Stimulated activated CD4-positive, alpha-beta T cell treated with anti-CD3 and anti-CD28 coated beads, TNF-alpha, amount 100 ng/mL, for 48 hours (primary cell): ENCODE measurements at places on chromosomes 13 and 19.

DNA sequence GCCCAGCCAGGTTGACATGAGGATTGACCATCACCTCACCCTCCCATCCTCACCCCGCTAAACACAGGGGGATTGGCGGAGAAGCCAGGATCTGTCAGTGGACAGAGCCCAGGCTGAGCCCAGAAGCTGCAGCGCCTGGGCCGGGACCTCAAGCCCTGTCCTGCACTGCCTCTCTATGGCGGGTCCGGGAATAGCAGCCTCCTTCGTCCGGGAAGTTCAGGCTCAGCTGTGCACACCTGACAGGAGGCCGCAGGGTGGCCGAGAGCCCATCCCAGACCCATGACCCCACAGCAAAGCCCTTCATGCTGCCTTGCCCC, 67.8 kb downstream of the SPACA7 start:
- DNase-seq: peak; percentile 38

- DNase-seq: no peak
Observed at GRCh38 chr13:114047358-114047881, 73.5 kb upstream of the C13orf46 start.

DNA sequence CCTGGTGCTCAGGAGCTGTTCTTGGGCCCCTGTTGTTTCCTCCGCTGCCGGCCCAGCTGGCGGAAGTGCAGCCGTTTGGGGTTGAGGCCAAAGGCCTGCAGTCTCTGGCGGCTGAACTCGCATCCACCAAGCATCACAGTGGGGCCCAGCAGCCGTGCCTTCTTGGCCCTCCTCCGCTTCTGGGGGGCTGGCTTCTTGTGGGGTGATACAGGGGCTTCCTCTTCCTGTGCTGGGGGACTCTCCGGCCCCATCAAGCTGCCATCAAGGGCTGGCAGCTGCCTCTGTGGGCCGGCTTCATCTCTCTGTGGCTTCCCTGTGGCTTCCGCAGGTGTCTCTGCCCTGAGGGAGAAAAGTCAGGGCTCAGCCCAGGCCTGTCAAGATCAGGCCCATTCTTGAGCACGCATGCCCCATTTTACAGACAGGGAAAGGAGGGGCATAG, 10.3 kb downstream of the ATG4D start:
- no peak for DNase-seq

DNA sequence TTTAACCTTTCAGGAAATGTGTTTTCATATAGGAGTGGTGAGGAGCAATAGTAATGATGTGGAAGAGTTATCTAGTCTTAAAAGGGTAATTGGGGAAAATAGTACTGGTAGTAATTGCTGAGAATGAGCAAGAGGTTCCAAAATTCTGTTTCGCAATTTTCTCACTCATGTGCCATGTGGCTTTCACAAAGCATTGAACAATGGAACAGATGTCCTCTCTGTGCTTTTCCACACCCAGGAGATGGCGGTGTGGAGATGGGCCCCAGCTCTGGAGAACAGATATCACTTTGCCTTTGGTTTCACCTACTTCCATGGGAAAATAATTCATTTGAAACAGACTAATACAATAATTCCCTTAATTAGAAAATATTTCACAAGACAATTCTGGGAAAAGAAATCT, 170.0 kb upstream of the SLC10A2 start:
- no peak for DNase-seq

DNA sequence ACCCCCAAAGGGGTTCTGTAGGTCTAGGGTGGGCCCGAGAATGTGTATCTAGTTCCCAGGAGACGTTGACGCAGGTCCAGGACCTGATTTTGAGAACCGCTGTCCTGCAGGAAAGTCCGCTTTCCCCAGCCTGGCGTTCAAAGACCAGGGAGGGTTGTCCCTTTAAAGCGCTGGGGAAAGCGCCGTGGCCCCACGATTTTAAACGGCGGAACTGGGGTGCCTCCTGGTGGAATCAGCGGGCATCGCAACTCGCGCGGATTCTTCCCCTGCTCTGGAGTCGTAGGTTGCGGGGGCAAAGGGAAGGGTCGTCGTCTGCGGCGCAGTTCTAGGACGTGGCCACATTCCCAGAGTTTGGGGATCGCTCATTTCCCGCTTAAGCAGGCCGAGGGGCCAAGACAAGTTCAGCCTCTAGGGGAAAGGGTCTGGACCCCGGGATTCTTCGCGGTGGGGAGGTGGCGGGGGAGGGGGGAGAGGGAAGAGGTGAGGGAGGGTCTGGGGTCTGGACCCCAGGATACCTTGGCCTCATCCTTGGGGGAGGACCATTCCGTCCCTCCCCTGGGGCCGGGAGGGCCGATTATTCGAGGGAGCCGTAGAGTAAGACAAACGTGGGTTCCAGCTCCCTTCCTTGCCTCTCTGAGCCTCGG, 7.7 kb downstream of the PNMA8B start:
- DNase-seq: peak; percentile 52

DNA sequence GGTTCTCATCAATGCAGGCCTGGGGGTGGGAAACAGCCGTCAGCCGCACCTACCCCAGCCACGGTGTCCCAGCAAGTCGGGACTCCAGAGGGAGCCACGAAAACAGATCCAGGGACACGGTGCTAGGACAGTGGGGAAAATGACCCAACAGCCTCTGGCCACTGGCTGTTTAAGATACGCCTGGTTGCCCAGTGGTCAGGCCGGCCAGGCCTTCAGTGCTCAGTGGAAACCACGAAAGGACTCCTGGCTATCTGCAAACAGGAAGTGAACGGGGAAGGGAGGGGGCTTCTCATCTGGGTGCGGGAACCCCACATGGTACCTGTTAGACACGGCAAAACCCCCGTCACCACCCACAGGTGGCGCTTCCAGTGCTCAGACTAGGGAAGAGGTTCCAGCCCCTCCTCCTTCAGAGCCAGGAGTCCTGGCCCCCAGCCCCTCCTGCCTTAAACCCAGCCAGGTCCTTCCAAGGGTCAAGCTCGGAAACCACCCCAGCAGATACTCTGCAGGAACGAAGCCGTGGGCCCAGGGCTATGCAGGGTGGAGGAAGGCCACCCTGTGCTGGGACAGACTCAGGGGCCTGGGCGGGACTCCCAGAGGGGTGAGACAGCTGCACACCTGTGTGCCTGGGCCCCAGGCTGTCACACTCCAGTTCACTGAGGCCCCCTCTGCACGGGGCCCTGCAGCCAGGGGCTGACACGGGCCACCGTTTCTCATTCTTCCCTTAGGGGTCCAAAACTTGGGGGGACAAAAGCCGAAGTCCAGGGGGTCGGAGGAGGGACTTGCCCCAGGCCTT, 4.5 kb downstream of the PPP1R12C start:
- no peak for DNase-seq

DNA sequence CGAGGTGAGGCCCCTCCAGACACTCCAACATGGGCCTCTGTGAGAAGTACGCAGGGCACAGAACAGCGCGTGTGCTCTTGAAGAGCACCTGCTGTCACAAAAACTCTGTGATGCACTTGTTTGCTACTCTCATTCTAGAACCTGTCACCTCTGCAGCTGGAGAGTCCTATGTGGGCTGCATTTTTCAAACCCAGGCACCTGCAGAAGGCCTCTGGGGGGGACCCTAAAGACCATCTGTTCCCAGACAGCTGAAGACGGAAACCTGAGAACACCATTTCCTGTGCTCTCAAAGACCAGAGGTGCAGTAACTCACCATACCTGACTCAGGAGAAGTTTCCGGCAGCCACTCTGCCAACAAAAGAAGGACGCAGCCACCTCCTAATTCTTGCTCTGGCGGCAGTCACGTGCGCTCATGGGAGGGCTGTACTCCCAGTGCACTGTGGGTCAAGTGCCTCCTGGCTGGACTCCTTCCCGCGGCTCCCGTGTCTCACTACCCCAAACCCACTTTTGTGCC, 28.1 kb downstream of the RANBP3 start:
- DNase-seq: no peak

DNA sequence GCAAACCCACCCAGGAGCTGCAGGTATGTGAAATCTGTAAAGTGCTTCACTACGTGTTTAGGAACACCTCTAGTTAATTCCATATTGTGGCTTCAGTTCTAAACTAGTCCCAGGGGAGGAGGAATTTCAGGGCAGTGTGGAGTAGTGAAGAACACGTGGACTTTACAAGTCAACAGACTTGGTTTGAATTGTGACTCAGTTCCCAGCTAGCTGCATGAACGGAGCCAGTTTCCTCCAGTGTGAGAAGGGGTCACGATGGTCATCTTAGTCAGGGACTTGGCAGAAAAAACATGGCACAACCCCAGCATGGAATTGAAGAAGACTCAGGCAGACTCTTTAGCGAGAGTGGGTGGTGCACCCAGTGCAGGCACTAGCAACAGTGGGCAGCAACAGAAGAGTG, 175.7 kb upstream of the UBL3 start:
- DNase-seq: no peak

DNA sequence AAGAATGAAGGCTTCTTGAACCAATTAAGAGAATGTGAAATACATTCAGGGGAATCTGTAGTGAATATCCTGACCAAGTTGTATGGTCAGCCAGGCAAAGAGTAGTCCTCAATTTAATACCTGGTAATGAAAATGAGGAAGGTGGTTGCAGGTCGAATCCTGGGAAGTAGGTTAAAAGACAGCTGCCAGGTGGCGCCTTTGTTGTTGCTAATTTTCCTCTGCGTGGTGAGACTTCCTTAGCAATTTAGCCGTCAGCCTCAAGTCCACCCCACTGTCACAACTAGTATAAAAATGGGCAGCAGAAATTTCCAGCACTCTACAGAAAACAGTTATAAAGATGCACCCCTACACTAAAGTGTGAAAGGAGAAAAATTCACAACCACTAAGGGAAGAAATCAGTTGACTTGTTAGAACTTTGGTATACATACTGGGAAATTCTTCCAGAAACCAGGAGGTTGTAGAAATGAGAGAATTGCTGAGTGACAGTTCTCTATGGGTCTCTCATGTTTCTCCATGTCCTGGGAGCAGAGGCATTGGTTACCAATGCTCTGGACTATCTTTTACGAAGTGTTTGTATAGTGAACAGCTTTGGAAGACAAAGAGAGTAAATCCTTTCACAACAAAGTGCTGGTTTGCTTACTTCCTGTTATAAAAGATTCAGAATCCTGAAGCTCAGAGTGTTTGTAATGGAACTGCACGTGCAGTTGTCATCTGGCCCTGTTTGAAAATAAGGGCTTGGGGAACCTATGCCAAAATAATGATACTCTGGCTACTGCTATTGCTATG, 235.9 kb downstream of the NHLRC3 start:
- DNase-seq: no peak

DNA sequence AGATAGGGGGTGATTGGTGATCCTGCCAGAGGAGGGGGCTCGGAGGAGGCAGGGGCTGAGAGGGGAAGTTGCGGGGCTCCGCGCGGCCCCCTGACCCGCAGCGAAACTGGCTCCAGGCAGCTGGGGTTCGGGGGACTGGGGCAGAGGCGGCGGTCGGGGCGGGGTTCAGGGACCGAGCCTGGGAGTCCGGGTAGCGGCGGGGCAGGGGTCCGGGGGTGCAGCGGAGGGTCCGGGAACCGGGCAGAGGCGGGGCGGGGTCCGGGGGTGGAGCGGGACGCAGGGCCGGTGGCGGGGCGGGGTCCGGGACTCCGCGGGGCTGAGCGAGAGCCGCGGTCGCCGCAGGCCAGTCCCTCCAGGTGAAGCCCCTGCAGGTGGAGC, 1.2 kb downstream of the MADCAM1 start:
- no peak for DNase-seq

GRCh38 chr13:78709028-78709427, 50.1 kb upstream of the OBI1 start:
- DNase-seq: no peak
